ENCODE measurements at places on chromosomes 7 and 10.

DNA sequence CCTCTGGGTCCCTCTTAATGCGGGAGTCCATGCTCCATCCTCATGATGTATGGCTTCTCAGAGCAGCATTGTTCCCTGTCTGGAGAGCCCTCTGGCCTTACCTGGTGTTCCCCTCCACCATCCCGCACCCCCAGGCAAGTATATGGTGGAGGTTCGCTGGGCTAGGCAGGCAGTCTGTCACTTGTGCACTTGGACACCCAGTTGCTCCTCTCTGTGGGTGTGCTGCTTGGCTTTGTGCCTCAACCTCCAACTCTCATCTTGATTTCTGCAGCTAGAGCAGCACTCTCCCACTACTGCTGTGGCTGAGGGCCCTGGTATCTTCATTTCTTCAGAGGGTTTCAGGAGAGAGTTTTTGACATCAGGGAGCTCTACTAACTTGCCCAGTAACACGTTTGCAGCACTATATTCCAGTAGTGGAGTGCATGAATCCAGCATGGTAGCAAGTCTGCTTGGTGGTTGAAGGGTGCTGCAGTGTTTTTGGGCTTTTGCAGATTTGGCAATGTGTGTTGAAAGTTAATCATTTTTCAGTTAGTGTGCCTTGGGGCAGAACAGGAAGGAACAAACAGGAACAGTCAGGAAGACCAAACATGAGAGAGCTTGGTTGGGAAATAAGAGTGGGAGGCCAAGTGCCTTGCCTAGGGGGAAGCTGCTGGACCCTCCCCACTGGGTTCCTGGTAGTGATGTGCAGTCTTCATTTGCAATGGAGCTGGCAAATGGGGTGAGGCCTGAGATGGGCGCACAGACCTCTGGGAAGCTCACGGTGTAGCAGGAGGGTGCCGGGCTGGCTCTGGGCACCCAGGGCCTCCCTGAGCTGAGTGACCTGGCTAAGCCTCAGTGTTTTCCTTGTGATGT, 37.4 kb downstream of the TSPAN14 start:
- DNase-seq = peak; percentile 96

- DNase-seq = no peak
These were observed 77.7 kb downstream of the OSBPL3 start for GRCh38 chr7:24902276-24902675.

DNA sequence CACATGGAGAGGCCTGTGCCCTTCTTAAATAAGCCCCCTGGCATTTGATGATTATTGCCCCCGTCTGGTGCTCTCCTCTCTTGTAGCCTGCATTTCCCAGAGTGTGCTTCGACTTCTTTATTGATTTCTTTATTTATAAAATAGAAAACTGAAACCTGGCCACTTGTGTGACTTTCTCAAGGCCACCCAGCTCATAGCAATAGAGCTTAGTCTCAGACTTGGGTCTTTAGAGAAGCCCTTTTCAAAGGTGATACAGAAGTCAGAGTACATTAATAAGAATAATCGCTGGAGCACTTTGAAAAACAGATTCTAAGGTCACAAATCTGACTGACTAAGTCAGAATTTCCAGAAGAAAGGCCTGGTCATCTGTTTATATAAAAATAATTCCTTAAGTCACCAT, 86.6 kb downstream of the NOC3L start:
- DNase-seq = no peak

DNA sequence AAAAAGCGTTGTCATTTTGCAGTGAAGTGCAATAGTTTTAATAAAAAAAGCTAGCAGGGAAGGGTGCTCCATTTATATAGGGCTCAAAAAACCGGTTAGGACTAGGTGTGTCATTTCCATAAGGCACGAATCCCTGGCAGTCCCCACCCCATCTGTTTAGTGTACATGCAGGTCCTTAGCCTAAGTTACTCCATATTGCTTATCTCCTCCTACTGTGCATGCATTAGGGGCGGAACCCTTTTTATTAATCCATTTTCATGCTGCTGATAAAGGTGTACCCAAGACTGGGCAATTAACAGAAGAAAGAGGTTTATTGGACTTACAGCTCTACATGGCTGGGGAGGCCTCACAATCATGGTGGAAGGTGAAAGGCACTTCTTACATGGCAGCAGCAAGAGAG, 301.4 kb downstream of the ABCA13 start:
- no peak for DNase-seq

- DNase-seq = no peak
These were observed 74.8 kb downstream of the VOPP1 start for GRCh38 chr7:55497521-55497920.

- no peak for DNase-seq
These were observed 492.5 kb upstream of the ZMIZ1 start for GRCh38 chr10:78576276-78576675.

DNA sequence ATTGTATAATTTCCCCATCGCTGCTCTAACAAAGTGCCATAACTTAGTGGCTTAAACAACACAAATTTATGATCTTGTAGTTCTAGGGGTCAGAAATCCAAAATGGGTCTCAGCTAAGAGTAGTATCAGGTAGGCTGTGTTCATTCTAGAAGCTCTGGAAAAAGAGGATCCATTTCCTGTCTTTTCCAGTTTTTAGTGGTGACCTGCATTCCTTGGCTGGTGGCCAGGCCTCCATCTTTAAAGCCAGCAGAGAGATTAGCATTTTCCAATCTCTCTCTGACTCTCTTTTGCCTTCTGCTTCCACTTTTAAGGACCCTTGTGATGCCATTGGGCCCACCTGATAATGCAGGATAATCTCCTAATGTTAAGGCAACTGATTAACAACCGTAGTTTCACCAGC, 41.0 kb upstream of the C10orf120 start:
- no peak for DNase-seq

GRCh38 chr7:88361357-88361756, 54.7 kb upstream of the STEAP4 start:
- peak; percentile 83 for DNase-seq

GRCh38 chr7:28362812-28363211, 49.5 kb upstream of the CREB5 start:
- no peak for DNase-seq

- DNase-seq = no peak
These were observed 108.0 kb downstream of the TWIST1 start for GRCh38 chr7:19009241-19009935.

GRCh38 chr7:100132697-100133151, 6.0 kb downstream of the MBLAC1 start:
- peak; percentile 47 for DNase-seq

GRCh38 chr7:20116869-20117268, 100.3 kb downstream of the MACC1 start:
- DNase-seq = no peak

- no peak for DNase-seq
These were observed 1.8 kb downstream of the ALOX5 start for GRCh38 chr10:45375716-45376231.

DNA sequence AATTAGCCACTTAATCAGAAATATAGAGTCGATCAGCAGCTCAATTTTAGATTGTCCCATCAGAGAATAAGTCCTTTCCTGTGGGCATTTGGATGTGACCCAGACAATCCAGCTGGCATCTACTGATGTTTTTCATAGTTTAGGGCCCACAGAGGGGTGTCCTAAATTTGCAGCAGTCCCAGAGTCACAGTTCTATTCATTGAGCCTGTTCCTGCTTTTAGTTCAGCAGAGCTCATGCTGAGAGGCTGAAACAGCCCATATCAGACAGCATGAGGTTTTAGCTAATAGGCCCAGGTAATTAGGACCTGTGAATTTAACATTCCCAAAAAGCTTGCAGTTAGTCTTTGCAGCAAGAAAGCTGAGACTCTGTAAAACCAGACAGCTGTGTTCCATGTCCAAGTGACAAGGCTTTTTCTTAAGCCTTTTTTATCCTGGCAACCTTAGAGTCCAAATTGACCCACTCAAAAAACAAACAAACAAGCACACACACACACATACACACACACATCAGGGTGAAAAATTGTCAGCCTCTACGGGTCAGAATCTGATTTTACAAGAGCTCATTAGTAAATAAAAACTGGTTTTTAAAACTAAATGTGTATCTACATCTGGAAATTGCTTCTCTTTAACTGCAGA, 33.7 kb downstream of the ANKIB1 start:
- DNase-seq = no peak

- DNase-seq = peak; percentile 38
These were observed 3.4 kb downstream of the BAG3 start for GRCh38 chr10:119654540-119654939.

GRCh38 chr7:47377741-47378140, 204.2 kb downstream of the TNS3 start:
- no peak for DNase-seq

DNA sequence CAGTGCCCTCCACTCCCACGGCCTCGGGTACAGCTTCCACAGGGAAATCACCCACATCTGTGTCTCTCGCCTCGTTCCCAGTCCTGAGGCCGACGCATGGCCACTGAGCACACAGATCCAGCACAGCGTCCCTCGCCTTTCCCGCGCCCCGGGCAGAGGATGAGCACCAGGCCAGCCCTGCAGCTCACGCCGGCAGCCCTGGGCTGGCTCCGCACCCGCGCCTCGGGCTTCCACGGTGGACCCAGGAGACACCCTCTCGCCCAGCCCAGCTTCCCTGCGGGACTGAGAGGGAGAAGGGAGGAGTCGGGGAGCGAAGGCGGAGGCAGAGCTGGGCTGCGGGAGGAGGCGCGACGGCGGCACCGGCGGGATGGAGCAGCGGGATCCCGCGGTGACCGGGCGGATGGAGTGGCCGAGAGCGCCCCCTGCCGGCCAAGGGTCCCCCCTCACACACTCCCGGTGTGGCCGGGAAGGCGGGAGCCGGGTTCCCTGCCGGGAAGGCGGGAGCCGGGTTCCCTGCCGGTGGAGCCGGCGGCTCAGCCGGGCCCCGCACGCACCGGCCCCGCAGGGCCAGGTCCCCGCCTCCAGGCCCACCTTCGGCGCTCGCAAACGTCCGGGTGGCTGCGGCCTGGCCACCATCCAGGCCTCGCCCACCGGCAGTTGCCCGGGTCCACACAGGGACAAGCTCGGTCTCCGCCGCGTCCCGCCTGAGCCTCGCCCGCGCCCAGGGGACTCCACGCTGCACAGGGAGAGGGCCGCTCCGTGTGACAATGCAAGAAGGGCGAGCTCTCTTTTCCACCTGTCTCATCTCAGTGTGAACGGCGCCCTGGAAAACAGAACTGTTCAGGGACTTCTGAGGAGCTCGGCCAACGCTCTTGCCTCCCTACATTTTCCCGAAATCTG, 110.3 kb upstream of the LANCL2 start:
- peak; percentile 8 for DNase-seq

All from renal cortical epithelial cell (primary cell).